ENCODE measurements at places on chromosomes 2 and 18.

- ATAC-seq: no peak
These were observed 1.5 kb downstream of the PROM2 start for GRCh38 chr2:95275601-95276243.

DNA sequence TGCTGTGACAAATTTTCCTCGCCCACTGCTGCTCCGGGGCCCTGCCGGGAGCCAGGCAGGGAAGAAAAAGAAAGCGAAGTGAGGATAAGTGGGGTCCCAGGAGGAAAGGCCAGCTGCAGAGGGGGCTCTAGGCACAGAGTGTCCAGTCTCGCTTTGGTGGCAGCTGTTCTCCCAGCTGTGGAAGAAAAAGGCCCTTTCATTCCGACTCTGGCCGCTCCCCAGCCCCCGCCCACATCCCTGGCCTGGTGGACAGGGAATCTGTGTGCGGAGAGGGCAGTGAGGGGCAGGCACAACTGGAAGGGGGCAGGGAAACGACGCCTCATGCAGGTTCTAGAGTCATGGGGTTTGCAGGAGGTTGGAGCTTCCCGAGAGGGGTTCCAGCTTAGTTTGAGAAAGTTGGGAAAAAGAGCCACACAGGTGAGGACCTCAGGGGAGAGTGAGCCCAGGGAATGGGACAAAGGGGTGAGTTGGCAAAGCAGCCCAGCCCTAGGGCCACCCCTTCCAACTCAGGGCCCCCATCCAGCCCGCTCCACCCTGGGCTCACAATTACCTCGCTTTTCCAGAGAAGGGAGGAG, 1.8 kb downstream of the RTKN start:
- ATAC-seq: no peak

DNA sequence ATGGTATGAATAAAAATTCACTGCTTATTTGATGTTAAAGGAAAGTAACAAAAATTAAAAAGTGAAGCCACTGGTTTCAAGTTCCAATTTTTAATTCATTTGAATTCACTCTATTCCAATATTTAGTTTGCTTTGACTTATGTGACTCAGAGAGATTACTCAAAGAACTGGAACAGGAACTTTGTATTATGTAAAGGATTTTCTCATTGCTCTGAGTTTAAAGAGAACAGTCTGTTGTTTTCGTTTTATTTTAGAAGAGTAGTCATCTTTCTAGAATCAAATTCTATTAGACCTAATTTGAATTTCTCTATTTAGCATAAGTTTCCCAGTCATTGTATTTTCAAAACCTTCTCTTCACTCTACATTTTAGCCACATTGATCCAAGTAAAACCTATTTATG, 300.1 kb upstream of the SLC8A1 start:
- no peak for ATAC-seq

- ATAC-seq: no peak
These were observed 68.3 kb upstream of the MAPRE2 start for GRCh38 chr18:34972765-34973414.

DNA sequence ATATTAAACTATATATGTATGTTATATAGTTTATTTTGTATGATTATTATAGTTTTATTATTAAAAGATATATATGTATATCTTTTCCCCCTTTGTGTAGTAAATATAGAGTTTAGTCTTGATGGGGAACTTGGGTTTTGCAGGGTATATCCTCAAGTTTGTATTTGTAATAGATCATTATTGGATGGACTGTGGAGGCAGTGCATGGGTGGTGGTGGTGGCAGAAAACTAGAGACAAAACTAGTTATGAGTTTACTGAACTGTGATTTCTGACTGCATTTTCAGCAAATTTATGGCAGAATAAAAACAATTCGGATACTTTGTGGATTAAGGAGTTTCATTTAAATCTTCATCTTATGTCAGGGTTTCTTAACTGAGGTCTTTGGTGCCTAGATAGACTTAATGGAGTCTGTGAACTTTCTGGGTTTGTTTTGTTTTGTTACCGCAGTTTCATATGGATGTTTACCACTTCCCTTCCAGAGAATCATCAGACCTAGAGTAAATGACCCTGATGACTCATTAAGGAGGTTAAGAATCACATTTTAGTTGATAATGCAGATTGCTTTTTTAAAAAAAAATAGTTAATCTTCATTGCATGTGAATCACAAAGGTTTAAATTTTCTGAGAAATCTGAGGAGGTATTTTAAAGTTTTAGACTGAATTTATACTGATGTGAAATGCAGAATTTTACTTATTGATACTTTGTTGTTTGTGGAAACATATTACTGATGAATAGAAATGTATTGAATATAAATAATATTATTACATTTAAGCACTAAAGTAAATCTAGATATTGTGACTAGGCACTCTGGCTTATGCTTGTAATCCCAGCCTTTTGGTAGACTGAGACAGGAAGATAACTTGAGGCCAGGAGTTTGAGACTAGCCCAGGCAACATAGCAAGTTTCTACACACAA, 14.5 kb downstream of the EPC2 start:
- ATAC-seq: peak; percentile 79

DNA sequence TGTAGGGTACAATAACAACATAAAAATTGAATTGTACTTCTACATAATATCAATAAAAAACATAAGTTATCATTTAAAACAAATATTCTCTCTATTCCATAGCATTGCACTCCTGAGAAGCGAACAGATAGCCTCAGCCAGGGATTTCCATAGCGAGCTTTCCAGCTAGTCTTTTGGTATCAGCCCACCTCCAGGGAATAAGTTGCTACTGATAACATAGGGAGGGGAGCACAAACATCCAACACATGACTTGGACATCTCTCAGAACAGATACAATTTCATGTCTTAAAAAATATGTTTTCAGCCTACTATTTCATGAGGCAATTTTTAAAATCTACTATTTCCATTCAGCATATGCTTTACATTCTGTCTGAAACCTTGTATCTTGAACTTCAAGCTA, 804.4 kb upstream of the RAB6C start:
- no peak for ATAC-seq

DNA sequence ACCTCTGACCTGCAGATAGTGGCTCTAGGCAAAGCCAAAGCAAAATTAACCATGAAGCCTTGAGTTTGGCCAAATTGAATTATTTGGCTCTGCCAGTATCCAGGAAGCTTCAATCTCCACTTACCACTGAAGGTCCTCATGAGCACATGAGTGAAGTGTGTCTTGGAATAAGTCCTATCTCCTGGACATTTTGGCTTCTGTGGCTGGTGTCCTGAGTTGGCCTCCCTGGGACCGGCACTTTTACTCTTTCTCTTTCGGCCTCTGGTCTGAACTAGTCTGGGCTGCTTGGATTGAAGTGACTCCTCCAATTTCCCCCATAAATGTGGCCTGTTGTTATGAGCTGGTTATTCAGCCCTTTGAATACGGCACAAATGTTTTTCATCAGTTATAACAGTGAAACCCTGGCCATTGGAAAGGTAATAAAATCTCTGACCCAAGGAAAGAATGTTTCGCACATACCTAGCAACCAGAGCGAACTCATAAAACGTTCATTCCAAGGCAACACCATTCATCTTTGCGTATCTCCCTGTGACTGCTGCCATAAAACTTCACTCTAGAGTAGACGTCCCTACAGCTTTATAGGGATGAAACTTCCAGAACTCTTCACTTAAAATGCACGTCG, 216.4 kb downstream of the LPIN1 start:
- ATAC-seq: no peak

- no peak for ATAC-seq
These were observed 146.4 kb downstream of the PTH2R start for GRCh38 chr2:208552943-208553342.

DNA sequence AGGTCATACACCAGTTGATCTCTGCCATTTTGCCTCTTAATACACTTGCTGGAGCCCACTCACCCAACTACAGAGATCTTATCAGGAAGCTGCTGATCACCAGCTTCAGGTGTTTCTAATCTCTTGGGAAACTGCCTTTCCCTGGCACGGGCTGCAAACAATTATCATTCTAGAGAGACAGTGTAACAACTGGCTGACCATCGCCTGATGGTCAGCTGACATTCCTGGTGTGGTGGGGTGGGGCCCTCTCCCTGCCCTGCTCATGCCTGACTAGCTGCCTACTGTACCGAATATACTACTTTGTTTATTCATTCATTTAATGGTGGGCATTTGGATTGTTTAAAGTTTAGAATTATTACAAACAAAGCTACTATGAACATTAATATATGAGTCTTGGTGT, 311.5 kb downstream of the CBLN2 start:
- no peak for ATAC-seq

GRCh38 chr2:40719414-40719813, 267.5 kb upstream of the SLC8A1 start:
- ATAC-seq: no peak

- no peak for ATAC-seq
These were observed 444.2 kb downstream of the LRATD1 start for GRCh38 chr2:15076668-15077067.

DNA sequence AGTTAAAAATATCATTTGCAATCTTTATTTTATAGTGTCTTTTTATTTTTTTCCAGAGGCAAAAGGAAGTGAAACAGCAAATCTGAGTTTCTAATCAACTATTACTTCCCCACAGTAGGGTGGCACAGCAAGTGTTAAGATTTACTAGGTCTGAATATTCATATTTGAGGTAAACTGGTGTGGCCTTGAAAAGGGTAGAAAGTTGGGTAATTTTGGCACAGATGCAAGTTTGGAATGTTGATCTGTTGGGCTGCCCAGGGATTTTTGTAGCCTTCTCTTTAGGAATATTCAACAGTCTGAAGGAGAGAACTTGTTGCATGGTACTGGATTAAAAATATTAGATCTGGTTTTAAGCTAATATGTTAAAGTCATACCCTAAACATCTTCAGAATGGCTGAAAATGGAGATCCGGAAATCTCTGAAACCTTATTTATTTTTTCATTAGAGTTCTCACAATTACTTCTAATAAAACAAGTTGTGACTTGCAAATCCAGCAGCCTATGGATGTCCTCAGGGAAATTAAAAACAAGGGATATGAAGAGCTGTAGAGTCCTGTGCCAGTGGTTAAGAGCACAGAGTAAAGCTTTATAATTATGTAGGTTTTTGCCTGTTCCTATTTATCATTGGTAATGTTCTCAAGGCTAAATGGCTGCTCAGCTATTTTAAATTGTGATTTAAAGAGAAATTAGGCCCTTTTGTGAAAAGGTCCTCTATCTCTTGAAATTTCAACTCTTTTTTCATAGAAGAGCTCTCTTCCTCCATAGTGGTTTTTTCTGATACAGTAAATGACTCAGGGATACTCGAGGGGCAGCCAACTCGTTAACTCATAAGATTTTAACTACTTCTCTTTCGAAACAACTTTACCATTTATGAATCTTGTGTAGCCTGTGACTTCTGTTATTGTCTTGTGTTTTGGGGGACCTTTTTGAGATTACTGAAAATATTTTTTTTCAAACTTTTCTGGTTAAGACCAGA, 11.0 kb downstream of the TANK start:
- no peak for ATAC-seq

- no peak for ATAC-seq
These were observed 13.7 kb downstream of the SOS1 start for GRCh38 chr2:39107156-39107555.

DNA sequence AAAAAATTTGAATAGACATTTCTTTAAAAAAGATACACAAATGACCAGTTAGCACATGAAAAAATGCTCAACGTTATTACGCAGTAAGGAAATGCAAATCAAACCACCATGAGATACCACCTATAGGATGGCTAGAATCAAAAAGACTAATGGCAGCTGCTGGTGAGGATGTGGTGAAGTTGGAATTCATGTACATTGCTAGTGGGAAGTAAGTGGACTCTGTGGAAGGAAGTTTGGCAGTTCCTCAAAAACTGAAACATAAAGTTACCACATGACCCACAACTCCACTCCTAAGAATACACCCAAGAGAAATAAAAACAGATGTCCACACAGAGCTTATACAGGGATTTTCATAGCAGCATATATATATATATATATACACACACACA, 51.2 kb downstream of the MBP start:
- ATAC-seq: no peak

DNA sequence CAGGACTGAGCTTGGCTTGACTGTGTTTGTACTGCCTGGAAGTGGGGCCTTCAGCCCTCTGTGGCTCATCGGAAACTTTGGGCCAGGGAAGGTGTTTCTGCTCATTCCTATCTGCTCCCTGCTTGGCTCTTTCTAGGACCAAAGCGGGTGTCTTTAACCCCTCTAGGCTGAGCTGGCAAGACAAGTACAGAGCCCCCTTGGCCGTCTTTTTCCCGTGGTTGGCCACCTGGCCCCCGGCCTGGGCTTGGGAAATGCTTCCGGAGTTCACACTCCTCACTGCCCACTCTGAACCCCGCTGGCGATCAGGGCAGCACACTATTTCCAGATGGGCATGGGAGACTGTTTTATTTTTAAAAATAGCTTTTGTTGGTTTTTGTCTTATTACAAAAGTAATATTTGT, 243.0 kb downstream of the DYSF start:
- ATAC-seq: no peak

DNA sequence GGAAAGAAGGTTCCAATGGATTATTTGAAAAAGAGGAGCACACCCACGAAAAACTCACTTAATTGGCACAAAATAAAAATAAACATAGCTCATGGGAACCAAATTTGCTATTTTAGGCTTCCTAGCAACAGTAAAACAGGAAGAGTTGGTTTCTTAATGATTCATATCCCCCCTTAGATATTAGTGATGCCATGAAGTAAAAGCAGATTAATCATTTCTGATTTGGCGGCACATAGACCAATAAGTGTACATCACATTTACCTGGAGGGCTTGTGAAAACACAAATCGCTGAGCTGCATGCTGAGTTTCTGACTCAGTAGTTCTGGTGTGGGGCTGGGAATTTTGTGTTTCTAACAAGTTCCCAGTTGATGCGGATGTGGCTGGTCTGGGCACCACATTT, 260.4 kb downstream of the SLC4A3 start:
- ATAC-seq: no peak

- no peak for ATAC-seq
These were observed 56.7 kb downstream of the NETO1 start for GRCh38 chr18:72811047-72811446.

- no peak for ATAC-seq
These were observed 124.6 kb downstream of the TMEFF2 start for GRCh38 chr2:192070099-192070498.

DNA sequence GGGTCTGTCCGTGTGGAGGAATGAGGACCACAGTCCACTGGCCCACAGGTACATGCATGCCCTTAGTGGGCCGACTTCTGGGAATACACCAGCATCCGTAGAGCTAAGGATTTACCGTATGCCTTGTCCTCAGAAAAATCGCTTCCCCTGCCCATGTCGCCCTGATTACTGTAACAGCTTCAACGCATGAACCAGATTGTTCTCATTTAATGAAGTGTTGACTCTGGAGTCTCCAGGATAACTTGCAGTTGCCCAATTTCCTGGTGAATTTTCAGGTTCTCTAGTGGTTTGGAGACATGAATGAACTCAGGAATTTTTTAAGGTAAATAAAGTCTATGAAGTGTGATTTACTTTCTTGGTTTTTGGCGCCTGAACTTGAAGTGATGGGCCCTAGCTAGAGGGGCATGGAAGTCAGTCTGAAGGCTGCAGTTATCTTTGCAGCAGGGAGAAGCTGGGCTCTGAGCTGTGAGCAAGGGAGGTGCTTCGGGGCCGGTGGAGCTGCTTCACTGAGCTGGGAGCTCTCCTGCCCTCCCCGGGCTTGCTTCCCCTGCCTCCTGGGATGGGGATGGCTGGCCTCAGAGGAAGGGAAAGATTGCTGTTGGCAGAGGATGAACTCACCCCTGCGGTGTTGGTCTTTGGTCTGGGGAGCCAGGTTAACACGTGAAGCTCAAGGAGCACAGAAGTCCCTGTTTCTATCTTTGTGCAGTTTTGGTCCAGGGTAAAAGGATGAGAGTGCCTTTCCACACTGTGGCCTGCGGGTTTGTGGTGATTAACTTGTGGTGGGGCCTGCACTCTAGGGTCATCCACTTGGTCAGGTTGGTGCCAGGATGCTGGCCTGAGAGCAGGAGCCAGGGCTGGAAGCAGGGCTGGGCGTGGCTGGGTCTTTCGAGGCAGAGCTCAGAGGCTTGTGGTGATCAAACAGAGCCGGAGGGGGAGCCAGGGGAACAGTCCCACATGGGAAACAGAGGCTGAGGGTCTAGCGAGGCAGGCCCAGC, 28.1 kb downstream of the TCF7L1 start:
- ATAC-seq: no peak
